ENCODE measurements at places on chromosomes 5 and 9.

- DNase-seq: no peak
Measured at GRCh38 chr9:75422944-75423522, 334.7 kb downstream of the OSTF1 start.

DNA sequence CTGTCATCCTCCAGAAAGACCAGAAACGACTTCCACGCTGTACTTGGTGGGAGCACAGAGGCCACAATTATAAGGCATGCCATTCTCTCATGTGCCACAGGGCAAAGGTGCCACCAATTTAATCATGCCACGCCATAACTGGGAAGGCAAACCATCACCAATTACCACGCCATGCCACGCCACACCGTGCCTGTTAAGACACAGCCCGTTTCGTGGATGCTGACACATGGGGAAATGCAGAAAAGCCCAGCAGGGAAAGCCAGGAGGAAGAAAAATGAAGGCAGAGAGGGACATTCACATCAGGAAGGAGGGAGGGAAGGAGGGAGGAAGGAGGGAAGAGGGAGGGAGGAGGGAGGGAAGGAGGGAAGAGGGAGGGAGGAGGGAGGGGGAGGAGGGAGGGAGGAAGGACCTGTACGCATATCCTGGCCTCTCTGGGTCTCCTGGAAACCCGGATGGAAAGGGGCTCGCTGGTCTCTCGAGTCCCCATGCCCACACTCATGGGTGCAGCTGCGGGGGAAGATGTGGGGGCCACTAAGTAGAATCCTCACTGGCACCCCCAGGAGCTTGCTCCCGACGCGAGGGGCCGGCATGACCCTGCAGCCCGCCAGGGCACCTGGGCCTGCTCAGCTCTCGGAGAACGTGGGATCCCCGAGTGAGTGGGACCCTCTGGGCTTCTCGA, 61.7 kb upstream of the UBAC1 start:
- DNase-seq: no peak

GRCh38 chr9:132577119-132577518, 5.3 kb upstream of the BARHL1 start:
- peak; percentile 29 for DNase-seq

GRCh38 chr9:15531380-15531779, 20.6 kb upstream of the PSIP1 start:
- no peak for DNase-seq

GRCh38 chr5:140966293-140967225, at the start of gene PCDHAC2:
TSS of gene PCDHAC2 (plus strand) at chr5:140966476. CDS start at chr5:140966767, 291 bp downstream.
- peak; percentile 85 for DNase-seq

GRCh38 chr5:174535669-174536068, 188.7 kb upstream of the MSX2 start:
- DNase-seq: peak; percentile 86

GRCh38 chr5:142881076-142881783, 111.1 kb downstream of the ARHGAP26 start:
- no peak for DNase-seq

DNA sequence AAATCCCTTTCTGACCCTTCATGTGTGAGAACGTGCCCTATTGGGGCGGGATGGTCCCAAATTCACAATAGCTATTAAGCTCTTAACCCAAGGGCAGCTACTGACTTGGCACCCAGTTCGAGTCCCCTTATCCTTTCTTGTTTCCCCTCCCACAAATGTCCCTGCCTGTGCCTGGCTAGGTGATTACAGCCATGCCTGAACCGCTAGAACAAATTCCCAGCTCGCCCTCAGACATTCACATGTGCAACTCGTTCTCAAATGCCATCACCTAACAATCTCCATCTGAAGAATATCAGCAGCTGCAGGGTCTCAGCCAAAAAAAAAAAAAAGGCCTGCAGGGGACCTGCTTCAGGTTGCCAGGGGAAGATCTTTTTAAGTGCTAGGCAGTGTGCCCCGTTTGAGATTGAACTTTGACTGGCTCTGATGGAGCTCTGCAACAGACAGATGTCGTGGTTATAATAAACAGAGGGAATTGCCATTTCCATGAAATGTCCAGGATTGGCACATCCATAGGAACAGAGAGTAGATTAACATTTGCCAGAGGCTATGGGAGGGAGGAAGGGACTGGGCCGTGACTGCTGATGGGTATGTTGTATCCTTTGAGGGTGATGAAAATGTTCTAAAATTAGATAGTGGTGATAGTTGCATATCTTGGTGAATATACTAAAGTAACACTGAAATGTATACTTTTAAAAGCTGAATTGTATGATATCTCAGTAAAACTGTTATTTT, 347.2 kb upstream of the WWC1 start:
- no peak for DNase-seq

Measured in Daoy (cell line).